ENCODE measurements at places on chromosomes 13 and 19. TPM values are rescaled to one million over a fixed set of nuclear protein-coding genes. Genes with fewer than 3 reads are reported as not detected.

TGFBR3L gene
- total RNA-seq, result 1.0 TPM

ERCC5 gene
- total RNA-seq, result 35.5 TPM

ATXN8OS gene
- total RNA-seq, result not detected

ZNF583 gene
- total RNA-seq, result 5.3 TPM

ZNF471 gene
- total RNA-seq, result not detected

CAMSAP3 gene
- 11.8 TPM for total RNA-seq

CCDC70 gene
- 0.13 TPM for total RNA-seq

FCER2 gene
- total RNA-seq, result not detected

KIR2DL4 gene
- not detected for total RNA-seq

TSHZ3 gene
- not detected for total RNA-seq

ARGLU1 gene
- 27.2 TPM for total RNA-seq

SIAH3 gene
- total RNA-seq, result not detected

SPACA4 gene
- not detected for total RNA-seq
